EL (cell line): ENCODE measurements at places on chromosomes 6 and 20.

- DNase-seq = no peak
Measured at GRCh38 chr20:49969946-49970345, 12.8 kb upstream of the SNAI1 start.

DNA sequence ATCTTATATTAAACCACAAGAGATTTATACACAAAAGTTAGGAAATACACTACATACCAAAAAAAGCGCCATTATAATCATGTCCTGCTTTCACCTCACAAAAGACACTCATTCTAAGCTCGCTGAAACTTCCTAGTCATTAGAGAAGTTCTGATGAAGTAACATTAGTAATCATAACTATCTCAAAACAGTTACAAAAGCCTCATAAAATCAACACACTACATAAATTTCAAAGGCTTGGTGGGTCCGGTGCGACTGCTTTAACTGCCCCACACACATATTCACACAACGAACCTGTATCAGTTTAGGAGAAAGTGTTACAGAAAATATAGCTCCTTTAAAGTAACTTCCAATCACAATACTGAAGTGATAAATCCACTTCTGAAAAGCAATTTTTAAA, 1.9 kb downstream of the PHIP start:
- DNase-seq = peak; percentile 13

DNA sequence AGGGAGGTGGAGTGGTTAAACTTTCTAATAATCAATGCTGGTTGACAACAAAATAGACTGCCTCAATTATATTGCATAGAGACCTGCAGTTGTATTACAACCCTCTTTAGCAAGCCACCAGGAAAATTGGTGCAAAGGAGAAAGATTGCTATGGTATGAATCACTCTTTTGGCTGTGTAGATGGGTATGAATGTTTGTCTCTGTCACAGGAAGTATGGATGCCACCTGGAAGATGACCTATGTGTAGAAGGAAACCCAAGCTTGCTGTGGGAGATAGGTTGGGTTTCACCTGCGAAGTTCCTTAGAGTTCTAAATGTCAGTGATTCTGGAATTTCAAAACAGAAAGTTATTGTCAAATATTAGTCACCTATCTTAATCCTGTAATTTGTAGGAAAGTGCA, 134.6 kb downstream of the SOBP start:
- peak; percentile 41 for DNase-seq

DNA sequence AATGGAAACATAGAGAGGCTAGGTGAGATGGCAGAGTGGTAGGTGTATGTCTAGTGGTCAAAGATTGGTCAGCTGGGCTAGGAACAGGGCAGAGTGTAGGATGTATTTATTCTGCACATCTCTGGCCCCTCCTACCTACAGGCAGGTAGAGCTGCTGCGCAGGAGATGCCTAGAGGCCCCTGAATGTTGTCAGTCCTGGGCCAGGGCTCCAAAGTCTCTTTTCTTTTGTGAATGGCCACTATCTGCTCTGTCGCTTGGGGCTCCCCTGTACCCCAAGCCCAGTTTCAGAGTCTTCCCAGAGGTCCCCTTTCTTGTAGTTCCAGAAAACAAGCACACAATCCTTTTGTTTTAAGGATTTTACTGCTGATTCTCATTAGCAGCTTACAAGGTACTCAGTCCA, 5.0 kb downstream of the TSPO2 start:
- no peak for DNase-seq

DNA sequence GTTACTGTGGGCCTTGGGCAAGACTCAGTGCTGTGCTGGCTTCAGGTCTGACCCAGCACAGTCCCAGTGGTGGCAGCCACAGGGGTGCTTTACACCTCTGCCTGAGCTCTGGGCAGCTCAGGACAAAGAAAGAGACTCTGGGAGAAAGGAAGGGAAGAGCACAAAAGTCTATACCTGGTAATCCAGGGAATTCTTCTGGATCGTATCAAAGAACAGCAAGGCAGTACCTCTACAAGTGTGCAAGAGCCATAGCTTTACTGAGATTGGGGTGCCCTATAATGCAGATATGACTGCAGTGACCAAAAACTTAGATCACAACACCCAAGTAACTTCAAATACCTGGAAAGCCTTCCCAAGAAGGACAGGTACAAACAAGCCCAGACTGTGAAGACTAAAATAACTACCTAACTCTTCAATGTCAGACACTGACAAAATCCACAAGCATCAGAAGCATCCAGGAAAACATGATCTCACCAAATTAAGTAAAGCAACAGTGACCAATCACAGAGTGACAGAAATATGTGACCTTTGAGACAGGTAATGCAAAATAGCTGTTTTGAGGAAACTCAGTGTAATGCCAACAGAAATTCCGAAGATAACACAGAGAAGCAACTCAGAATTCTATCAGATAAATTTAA, 47.9 kb upstream of the LIN28B start:
- DNase-seq = no peak

DNA sequence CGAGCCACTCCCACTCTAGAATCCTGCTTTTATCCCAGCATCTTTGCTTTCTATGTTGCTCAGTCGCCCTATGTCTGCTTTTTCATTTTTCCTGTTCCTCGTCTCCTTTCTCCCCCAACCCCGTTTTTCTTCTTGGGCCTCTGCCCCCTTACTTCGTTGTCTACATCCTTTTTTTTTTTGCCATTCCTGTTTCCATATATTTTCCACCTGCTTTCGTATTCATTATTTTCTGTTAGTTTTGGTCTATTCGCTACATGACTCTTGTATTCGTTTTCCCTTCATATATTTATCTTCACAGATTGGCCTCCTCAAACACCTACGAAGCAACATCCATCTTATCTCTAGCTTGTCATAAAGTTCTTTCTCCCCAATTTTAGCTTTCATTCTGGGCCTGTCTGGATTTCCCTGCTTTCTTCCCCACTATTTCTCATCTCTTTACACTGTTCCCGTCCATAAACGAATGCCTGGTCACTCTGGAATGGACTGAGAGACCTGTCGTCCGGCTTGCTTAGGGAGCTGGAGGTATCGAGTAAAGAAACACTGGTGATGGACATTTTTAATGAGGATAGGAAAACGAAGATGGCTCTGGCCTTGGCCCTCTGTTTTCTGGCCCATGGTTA, 915 bp downstream of the PRRC2A start:
- DNase-seq = no peak
